ENCODE measurements at places on chromosomes 7 and 10. TPM values are rescaled to one million over a fixed set of nuclear protein-coding genes. Genes with fewer than 3 reads are reported as not detected.

GRCh38 chr7:131959106-131959812, 402.8 kb upstream of the PODXL start:
- no peak for DNase-seq

GRCh38 chr7:157403646-157404401, 67.0 kb downstream of the DNAJB6 start:
- DNase-seq: no peak

DNA sequence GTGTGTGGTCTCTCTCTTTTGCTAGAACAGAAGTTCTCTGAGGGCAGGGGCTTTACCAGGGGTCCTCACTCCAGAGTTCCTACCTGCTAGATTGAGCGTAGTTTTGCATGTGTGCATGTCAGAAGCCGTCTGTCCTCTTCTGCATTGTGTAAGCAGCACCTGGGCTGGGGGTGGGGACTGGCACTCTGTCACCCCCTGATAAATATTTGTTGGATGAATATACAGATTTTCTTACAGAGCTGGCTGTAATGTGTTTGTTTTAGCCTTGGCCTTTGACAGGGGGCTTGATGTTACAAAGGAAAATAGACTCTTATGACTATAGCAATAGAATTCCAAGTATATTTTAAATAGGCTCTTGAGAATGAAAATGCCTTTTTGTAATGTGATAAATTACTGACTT, 46.6 kb downstream of the WDR37 start:
- DNase-seq: no peak

DNA sequence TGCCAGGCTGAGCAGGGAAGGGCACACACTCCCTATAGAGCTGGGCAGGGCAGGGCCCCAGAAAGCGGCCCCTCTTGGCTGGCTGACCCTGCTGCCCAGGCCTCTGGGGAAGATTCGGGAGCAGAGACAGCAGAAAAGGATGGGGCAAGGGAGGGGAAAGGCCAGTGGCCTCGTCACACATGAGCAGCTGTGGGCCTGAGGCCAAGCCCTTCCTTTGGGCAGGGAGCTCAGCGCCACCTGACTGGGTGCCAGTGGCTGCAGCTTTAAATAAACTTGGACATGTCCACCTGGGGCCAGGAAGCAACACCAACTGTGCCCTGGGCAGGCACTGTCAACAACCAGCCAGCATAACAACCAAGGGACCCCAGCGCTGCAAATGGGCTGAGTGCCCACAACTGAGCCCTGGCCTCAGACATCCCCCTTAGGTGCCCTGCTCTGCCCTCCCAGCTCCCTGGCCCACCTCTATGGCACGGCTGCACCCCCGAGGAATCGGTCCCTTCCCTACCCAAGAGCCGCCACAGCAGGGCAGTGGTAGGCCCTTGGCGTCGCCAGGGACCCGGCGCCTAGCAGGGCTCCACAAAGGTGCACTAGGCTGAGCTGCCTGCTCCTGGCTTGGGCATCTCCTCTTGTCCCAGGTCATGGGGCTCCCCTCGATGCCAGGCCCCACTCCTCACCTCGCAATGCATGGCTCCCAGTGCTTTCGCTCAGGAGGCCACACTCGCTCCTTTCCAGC, 2.6 kb downstream of the CAMK2B start:
- no peak for DNase-seq

- no peak for DNase-seq
These were observed 34.0 kb upstream of the PRKAR1B start for GRCh38 chr7:761101-761500.

DNA sequence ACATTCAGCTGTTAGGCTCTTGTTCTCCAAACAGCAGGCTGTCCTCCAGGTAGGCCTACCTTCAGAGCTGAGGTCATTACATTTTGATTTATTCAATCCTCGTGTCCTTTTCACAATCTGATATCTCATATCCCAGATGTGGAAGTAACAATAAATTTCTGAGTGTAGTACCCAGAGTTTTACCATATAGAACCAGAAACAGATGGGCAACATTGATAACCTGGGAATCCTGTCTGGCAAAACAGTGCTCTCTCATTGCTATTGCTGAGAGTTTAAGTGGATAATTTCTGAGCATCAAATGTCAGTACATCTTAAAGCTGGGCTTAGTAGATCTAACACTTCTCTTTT, 1007.8 kb downstream of the REEP3 start:
- no peak for DNase-seq

DNA sequence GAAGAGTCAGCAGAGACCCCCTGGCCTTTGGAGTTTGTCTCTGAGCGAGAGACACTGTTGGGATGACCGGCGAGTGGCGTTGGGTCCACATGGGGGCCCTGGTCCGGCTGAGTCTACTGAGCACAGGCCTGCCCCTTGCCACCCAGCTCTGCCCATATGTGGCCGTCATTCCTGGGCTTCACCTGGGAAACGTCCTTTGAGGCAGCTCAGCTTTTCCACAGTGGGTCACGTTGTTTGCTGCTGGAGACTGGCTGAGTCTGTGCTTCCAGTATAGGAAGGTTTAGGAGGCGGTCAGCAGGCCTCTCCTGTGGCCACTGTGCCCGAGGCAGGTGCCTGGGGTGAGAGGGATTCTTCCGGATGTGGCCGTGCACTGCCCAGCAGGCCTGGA, 17.1 kb downstream of the ADAM8 start:
- no peak for DNase-seq

GRCh38 chr10:63206997-63207811, 74.1 kb downstream of the NRBF2 start:
- DNase-seq: no peak

DNA sequence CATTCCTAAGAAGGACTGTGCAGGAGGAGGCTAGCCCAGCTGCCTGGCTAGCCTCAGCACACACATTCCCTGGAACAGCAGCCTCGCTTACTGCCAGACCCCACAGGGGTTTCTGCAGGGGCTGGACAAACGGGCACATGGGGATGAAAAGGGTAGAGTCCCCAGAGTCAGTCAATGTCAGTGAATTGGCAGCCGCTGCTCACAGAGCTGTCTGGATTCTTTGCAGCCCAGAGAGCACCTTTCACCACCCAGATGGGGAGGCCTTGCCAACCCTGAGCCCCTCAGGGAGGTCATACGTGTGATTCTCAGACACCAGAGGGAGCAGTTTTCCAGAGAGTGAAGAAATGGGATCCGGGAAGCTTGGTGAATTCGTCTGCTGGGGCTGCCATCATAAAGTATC, 143.3 kb downstream of the KCNMA1 start:
- DNase-seq: no peak

DNA sequence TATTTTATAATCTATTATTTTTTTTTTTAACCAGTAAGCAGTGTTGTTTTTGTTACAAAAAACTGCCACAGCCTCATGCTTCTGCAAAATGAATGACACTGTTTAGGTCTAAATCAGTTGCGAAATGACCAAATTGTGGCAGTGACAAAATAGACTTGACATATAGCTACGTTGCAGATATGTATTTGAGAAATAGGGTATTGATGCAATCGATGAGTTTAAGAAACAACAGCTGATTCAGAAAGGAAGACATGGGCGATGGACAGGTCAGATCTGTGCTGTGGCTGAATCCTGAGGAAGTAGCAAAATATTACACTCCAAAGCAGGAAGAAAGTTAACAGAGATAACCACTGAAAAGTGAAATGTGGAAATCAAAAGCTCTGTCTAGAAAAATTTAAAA, 89.0 kb upstream of the STEAP4 start:
- DNase-seq: no peak

- DNase-seq: no peak
These were observed 26.1 kb downstream of the PRLHR start for GRCh38 chr10:118569241-118569881.

DNA sequence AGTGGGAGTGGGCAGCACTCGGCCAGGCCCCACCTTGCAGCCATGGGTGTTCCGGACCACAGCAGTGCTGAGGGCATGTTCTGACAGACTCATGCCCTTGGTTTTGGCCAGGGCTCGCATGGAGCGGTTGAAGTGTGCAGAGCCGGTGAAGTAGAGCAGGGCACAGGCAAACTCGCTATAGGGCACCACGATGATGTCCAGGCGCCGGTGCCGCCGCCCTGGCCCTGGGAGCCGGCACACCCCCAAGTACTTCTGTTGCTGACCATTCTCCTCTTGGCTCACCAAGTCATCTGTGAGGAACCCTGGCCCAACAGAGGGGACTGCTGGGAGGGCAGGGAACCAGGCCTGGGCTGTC, 8.6 kb downstream of the POLL start:
- DNase-seq: no peak

The FOXI2 gene
- 2.2 TPM for polyA plus RNA-seq

The WNT16 gene
- polyA plus RNA-seq: 0.05 TPM
